ENCODE measurements at places on chromosomes 2 and 18.

- no peak for DNase-seq
These were observed 98.3 kb upstream of the LDLRAD4 start for GRCh38 chr18:13120255-13120654.

- no peak for DNase-seq
These were observed 90.9 kb downstream of the DOK6 start for GRCh38 chr18:69491576-69491975.

DNA sequence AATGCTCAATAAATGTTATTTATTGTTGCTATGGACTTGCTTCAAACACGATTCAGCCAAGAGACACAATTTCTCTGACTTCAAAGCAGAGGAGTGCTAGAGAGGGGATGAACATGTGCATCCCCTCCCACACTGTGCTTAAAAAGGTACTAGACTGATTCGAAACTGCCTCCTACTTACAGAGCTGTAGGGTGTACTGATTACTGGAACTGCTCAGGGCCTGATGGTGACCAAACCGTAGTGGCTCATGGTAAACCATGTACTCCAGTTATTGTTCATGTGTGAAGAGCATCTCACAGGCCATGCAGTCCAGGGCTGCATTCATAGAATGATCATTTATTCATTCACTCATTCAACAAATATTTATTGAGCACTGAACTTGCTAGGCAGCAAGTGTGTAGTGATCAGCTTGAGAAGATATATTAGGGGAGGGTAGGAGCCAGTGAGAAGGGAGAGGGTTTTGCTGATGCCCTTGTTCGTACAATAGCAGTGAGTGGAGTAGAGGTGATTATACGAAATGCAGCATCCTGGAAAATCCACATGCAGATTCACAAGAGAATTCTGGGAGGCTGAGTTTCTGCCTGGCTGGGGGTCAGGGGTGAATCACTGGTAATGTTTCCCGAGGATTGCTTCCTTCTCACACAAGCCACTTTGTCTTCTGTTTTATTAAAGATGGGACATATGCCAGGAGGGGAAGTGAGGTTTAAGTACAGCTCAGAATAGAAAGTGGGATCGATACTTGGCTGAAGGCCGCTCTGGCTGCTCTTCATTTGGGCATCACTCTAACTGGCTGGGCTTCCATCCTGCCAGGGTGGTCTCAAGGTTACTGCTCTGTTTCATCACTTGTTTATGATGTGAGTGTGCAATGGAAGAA lies 245.4 kb downstream of the RAD51AP2 start:
- no peak for DNase-seq

DNA sequence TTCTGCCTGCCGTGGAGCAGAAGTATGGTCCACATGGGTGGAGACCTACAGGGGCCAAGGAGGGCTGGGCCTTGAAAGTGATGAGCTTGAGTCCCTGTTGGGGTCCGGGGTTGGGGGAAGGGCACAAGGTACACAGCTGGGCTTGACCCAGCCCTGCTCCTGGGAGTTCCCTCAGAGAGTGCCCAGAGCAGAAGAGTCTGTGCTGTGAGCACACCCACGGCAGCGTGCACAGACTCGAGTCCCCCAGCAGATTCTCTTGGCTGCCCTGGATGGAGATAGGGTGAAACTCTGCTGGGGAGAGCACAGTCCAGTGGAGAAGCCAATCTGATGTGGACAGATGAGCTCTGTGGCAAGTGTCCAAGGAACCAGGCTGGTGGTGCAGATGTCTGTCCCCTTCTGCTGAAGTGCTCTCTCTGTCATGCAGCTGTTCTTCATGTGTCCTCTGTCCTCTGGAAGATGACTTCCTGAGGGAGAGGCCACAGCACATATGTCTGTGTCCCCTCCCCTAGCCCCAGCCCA lies 27.5 kb downstream of the INPP4A start:
- DNase-seq: no peak

- no peak for DNase-seq
These were observed 3.5 kb downstream of the RALB start for GRCh38 chr2:120255986-120256650.

GRCh38 chr2:68574202-68574791 lies 69.1 kb upstream of the PROKR1 start:
- DNase-seq: no peak

DNA sequence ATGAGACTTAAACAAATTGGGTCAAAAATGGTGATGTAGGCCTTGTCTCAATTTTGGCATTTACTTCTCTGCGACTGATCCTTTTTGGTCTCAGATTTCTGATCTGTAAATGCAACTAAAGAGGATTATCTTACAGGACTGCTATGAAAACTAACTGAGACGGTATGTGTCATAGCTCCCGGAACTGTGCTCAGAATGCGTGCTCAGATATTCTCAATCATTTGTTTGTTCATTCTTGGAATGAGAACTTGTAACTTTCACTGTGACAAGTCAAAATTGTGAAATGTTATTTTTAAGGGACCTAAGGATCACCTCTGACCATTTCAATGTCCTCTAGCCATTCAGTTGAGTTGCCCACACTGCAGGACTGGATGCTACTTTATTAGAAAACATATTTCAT lies 498.2 kb upstream of the PIK3C3 start:
- DNase-seq: no peak

DNA sequence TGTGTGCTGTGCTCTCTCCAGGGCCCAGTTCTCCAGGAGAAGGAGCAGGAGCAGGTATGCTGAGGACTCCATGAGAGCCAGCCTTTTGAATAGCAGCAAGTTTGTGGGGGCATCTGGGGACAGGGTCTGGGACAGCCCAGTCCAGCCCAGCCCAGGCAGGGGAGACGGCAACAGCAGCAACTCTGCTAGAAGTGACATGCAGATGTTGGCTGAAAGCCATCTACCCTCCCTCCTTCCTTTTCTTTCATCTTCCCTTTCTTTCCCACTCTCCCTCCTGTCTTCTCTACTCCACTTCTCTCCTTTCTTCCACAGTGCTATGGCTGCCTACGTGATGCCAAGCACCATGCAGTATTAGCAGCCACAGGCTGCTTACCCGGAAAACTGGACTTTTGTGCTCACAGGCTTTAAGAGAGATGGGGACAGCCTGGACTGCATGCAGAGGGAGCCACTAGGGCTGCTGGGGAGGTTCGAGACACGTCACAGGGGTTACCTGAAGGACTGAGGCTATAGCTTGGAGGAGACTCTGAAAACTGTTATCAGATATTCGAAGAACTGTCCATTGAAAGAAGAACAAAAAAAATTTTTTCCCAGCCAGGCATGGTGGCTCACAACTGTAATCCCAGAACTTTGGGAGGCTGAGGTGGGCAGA lies 23.8 kb upstream of the YWHAQ start:
- no peak for DNase-seq

- no peak for DNase-seq
These were observed 82.9 kb downstream of the ACTR3 start for GRCh38 chr2:113972766-113973165.

GRCh38 chr2:225995796-225996461 lies 596.4 kb downstream of the NYAP2 start:
- no peak for DNase-seq

DNA sequence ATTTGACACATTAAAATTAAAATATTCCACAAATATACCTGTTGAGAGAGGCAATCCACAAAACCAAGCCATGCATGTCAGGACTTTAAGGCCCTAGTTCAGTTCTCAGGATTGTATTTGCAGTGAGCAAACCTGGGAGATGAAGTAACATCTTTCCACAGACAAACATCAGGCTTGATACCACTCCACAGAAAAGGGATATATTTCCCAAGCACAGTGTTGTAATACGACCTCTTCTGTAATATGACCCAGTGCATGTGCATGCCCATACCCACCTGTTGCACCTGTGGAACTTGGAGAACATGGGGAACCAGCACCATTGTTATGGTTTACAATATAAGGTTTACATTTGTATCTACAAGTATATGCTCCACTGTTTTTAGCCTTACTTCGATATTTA lies 184.0 kb downstream of the PDE11A start:
- no peak for DNase-seq

- DNase-seq: no peak
These were observed 56.5 kb downstream of the EMX1 start for GRCh38 chr2:72973566-72974435.

GRCh38 chr2:126750506-126750905 lies 94.5 kb downstream of the GYPC start:
- DNase-seq: no peak

DNA sequence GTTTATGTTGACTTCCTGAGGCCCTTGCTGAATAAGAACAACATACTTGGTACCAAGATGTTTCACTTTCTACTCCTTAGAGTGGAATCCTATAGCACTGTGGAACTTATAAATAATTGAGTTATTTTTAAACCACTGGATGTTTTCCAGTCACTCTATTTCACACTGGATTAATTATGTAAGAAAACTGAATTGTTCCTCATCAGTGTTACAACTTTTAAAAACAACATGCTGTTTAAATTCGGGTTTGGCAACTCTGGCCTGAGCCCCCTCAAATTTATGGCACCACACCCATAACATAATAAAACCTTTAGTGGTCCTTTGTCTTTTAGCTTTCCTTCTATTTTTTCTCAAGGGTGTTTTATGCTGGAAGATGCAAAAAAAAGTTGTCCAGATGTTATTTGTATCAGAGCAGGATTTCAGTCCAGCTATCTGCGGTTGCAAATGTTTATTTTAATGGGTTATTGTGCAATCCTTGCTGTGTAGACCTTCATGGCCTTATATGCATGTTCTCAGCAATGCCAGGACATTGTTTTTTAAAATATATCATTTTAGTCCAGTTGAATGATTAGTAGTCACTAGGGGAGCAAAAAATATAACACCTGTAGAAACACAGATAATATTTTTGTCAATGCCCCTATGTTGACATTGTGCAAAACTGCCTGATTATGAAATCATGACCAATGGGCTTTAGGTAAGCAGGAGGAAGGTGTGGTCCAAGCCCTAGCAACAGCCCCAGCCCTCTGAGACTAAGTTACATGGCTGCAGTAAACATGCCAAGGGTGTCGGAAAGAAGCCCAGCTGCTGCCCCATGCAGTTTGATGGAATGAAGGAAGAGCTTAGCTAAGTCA lies 638.0 kb upstream of the ZEB2 start:
- DNase-seq: no peak

- DNase-seq: no peak
These were observed 21.3 kb downstream of the PSME4 start for GRCh38 chr2:53949457-53949856.

- no peak for DNase-seq
These were observed 154.3 kb downstream of the LCLAT1 start for GRCh38 chr2:30601375-30601774.

GRCh38 chr2:70045932-70046331 lies 41.3 kb upstream of the PCBP1 start:
- DNase-seq: no peak

GRCh38 chr18:46062781-46063180 lies 9.3 kb downstream of the PSTPIP2 start:
- DNase-seq: no peak

DNA sequence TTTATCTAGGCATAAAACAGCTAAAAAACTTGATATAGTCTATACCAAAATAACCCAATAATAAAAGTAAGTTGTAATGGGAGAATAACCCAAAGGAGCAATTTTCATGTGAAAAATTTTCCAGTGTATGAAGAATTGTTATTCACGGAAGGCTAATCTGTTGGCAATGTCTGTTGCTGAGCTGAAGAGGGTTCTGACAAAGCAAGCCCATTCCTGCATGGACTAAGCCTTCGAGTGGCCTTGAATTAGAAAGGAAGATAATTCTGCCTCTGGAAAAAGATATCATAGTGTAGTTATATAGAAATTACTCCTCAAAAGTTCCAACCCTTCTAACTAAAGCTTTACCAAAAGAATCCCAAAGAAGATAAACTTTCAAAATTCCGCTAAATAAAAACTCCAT lies 101.5 kb downstream of the MAP2 start:
- no peak for DNase-seq

- no peak for DNase-seq
These were observed 27.3 kb downstream of the LAMA3 start for GRCh38 chr18:23716516-23716915.

DNA sequence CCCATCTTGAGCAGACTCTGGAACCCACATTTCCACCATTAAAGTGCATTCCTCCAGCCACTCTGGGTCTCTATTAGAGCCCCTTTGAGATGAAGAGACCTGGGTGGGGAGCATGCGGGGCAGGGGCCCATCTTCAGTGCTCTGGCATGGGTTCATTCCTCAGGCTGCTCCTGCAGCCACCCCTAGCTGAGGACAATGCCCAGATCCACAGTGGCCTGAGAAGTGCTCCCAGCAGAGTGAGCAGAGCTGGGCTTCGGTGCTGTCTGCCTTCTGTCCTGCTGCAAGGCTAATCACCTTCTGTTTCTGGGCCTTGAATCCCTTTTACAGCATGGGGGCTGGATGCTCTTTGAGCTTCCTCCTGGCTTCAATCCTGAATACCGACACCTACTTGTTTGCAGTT lies 169.8 kb downstream of the TRIM43 start:
- no peak for DNase-seq

DNA sequence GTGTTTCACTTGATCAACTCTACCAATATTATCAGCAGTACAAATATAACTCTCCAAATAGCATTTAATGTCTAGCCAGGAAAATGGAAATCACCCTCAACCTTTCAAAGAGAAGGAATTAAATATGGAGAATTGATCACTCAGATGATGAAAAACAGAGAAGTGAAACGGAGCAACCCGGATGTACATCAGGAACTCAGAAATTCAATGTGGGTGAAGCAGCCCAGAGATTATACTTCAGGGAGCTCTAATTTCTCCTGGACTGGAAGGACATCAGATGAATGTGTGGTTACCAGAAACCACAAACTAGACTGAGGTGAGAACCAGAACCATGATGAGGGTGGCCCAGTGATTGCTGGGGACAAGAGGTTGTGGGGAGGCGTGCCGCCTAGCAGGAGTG lies 35.5 kb upstream of the COBLL1 start:
- no peak for DNase-seq

- no peak for DNase-seq
These were observed 971.7 kb upstream of the GYPC start for GRCh38 chr2:125684256-125684655.

All from esophagus squamous epithelium (tissue), 5 donors.